Adipocyte (in vitro differentiated cells): ENCODE measurements at places on chromosomes 11 and 22.

DNA sequence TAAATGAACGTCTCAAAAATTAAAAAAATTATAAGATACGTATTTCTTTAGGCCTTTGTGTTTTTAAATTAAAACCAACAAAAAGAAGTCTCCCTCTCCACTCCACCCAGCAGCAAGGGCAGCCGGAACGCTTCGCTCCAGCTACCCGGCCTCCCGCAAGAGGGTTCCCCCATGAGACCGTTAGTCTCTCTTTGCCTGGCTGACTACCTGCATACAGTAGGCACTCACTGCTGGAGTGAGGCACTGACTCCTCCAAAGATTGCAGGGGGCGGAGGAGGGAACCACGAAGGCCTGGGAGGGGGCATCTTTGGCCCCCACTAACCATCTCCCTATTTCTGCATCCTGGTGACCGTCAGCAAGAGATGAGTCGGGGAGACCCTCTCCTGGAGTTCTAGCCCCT lies 10.1 kb downstream of the CBX6 start:
- no peak for DNase-seq

DNA sequence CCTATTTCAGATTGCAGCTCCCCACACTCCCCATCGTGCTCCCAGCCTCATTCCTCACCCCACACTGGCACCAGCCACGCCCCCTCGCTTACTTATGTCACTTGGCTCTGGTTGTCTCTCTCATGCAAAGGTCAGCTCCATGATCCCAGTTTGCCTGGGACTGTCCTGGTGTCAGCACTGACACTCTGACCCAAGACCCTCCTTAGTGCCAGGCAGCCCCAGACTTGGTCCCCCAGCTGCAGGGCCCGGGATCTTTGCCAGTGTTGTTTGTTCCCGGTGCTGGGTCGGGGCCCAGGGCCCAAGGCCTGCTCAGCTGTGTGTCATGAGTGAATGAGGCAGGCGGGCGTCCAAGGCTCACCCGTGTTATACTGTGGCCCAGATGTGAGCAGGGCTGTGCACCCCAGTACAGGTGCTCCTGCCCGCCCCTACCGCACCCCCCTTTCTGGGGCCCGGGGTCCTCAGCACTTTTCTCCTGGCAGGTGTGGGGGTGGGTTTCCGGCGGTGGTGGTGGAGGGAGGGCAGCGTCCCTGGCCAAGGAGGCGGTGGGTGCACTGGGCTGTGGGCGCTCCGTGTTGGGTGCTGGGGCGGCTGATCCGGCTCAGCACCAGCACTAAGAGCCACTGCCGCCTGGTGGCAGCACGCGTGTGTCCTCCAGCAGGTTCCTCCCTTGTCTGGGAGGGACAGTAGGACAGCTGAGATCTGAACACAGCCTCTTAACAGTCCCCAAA lies 19.5 kb downstream of the IL17REL start:
- DNase-seq, result peak; percentile 74

DNA sequence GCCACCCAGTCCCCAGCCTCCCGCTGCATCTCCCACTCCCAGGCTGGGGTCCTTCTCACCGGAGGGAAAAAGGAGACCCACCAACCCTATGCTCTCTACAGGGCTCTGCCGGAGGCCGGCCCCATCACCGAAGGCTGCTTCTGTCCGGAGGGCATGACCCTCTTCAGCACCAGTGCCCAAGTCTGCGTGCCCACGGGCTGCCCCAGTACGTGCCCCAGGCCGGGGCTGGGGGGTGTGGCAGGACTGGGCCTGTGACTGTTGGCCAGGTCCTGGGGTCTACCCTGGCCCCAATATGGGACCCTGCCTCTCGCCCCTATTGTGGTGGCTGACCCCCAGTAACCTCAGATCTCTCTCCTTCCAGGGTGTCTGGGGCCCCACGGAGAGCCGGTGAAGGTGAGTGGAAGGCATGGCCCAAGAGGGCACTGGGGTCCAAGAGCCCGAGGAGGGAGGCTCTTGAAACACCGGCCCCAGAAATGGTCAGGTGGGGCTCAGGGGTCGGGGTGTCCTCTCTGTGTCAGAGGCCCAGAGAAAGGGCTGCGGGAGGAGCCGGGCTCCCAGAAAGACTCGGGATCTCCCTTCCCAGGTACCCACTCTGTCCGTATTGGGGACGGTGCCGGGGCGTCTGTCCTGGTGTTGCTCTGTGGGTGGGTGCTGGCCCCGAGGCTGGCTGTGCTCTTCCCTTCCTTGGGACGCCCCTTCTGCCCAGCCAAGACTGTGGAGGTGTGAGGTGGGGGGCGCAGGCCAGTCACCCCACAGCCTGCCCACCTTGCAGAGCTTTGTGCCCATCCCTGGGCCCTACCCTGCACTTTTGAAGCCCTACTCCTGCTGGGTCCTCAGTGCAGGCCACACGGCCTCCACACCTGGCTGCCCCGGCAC lies 26.1 kb upstream of the MUC5B start:
- no peak for DNase-seq

- DNase-seq, result no peak
These were observed 1.1 kb upstream of the SCT start for GRCh38 chr11:628056-628455.

GRCh38 chr11:75035911-75036565 lies 47.3 kb downstream of the NEU3 start:
- peak; percentile 17 for DNase-seq

GRCh38 chr11:106105986-106106385 lies 28.5 kb downstream of the AASDHPPT start:
- DNase-seq, result no peak

DNA sequence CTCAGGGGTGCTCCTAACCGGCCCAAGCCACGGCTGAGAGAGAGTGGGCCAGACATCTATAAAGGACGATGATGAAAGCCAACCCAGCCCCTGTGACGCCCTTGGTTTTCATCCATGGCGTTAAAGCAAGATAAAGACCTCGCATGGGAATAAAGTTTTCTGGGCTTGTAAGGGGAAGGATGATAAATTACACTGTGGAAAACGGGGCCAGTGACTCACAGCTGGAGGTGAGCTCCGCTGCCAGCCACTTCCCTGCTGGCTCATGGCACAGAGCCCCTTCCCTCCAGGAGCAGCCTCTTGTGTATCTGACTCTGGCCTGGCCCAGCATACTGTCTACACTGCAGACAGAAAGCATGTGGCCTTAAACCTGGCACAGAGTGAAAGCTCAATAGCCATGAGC lies 503.2 kb upstream of the B3GAT1 start:
- DNase-seq, result no peak

DNA sequence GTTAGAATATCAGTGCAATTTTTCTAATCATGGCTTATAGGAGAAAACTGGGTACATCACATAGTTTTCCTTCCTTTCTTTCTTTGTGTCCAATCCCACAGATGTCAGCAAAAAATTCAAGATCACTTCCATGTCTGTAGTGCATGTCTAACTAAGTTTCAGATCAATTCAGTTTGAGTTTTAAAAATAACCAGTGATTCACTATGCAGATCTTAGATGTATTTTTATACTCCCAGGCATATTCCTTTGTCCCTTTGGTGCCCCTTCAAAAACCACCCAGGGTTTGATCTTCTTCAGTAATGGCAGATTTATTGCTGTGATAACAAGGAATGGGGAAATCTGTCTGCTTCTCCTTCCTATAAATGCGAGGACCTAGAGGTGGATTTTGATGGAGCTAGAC lies 915.6 kb downstream of the METTL15 start:
- DNase-seq, result no peak

DNA sequence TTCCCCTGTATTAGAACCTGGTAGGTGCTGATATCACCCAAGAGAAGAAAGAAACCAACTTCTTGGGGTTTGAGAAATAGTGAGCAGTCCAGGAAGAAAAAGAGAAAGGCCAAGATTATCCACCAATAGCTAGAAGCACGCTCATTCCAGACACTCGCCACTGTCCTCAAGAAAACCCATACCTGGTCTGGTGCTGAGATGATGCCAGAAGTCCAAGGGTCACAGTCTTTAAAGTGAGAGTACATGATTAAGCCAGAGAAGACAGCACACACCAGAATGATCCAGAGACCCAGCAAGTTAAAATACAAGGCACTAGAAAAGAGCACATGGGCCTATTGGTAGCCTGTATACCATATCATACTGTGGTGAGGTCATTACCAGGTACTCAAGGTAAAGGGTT lies 23.6 kb downstream of the SLC5A12 start:
- no peak for DNase-seq

DNA sequence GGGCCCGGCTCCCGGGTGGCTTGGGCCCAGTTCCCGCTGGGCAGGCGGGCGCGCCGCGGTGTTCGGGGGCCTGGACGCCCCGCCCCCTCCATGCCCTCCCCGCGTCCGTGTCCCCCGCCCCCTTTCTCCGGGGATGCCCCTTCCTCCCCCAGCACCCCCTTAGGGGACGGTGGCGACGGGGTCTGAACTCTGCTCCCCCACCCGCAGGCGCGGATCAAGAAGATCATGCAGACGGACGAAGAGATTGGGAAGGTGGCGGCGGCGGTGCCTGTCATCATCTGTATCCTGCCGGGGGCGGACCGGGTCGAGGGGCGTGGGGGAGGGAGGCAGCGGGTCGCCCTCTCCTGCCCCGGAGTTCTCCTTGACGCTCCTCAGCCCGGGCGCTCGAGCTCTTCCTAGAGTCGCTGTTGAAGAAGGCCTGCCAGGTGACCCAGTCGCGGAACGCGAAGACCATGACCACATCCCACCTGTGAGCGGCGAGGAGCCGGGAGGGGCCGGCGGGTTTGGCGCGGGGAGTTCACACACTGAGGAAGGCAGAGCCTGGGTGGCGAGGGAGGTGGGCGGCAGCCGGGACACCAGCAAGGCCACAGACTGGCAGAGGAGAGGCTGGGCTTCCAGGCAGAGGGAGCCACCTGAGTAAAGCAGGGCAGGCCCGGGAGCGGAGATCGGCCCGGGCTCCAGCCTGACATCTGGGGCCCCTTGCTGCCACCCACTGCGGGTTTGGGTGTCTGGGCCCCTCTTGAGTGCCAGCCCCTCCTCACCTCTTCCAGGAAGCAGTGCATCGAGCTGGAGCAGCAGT lies 546 bp downstream of the DRAP1 start:
- peak; percentile 50 for DNase-seq

DNA sequence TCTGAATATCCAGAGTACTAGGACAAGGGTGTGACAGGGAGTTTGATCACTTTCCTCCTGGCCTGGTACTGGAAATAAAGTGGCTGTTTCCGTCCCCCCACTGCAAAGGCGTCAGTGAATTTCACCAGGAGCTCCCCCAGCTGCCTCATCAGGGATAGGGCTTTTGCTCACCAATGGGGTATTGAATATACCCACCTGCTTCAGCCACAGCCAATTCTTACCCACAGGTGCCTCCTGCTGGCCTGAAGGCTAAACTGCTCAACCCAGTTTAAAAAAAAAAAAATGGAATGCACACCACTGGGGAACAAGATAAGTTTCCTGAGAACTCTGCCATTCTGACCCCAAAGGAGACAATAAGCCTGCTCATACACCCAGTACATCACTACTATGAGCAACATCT lies 65.3 kb upstream of the MS4A8 start:
- no peak for DNase-seq

- no peak for DNase-seq
These were observed 172.7 kb downstream of the FAT3 start for GRCh38 chr11:92397221-92397755.

DNA sequence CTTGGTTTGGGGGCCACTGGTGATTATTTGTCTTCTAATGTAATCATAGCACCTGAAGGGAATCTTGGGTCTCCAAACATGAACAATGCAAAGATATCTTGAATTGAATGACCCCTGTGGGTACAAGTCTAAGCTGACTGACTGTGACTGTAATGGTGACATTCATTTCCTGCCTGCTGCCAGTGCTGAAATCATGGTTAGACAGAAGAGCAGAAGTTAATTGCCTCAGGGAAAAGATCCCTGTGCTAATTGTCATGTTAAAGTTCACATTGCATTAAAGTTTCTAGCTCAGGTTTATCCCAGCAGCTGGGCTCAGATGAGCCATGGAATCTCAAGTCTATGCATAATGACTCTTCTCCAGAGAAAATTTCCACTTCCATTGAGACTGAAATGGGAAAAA lies 772.0 kb downstream of the ETS1 start:
- DNase-seq, result no peak

GRCh38 chr22:17831501-17832251 lies 57.4 kb upstream of the BID start:
- DNase-seq, result no peak
